ENCODE measurements at places on chromosomes 1 and 21. TPM values are rescaled to one million over a fixed set of nuclear protein-coding genes. Genes with fewer than 3 reads are reported as not detected.

DNA sequence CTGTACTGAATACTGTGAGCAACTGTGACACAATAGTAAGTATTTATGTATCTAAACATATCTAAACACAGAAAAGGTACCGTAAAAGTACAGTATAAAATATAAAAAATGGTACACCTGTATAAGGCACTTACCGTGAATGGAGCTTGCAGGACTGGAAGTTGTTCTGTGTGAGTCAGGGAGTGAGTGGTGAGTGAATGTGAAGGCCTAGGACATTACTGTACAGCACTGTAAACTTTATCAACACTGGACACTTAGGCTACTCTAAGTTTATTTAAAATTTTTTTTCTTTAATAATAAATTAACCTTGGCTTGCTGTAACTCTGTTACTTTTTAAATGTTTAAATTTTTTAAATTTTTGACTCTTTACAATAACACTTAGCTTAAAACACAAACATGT lies 24.5 kb upstream of the SHCBP1L start:
- H3K27ac ChIP-seq, result no peak overlapping the region
- H3K4me1 ChIP-seq, result no peaks in the 10 kb centered on the region
- peaks cover 10% of the 10 kb centered on the region for H3K27me3 ChIP-seq
- H3K36me3 ChIP-seq, result no peaks in the 10 kb centered on the region
- no peak for DNase-seq

DNA sequence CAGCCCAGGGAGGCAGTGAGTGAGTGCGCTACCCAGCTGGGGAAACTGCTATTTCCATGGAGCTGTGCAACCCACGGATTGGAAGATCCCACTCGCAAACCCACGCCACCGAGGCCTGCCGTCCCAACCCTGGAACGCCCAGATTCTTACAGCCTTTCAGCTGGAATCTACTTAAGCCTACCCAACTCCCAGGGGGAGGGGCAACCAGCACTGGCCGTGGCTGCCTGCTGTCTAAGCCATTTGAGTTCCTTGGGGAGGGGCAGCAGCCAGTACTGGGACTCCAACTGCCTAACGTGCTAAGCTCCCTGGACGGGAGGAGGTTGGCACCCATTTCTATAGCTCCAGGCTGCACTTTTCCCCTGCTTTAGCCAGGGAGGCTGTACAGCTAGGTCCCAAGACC lies 27.1 kb upstream of the ZNF669 start:
- no peak for DNase-seq
- H3K27ac ChIP-seq, result no peak overlapping the region
- H3K4me1 ChIP-seq, result peaks cover 8% of the 10 kb centered on the region
- H3K36me3 ChIP-seq, result peaks cover 63% of the 10 kb centered on the region
- H3K4me3 ChIP-seq, result no peak overlapping the region
- H3K27me3 ChIP-seq, result no peaks in the 10 kb centered on the region

GRCh38 chr1:118905196-118905595 lies 82.9 kb downstream of the TBX15 start:
- DNase-seq, result no peak
- H3K36me3 ChIP-seq, result no peaks in the 10 kb centered on the region
- no peaks in the 10 kb centered on the region for H3K4me1 ChIP-seq

DNA sequence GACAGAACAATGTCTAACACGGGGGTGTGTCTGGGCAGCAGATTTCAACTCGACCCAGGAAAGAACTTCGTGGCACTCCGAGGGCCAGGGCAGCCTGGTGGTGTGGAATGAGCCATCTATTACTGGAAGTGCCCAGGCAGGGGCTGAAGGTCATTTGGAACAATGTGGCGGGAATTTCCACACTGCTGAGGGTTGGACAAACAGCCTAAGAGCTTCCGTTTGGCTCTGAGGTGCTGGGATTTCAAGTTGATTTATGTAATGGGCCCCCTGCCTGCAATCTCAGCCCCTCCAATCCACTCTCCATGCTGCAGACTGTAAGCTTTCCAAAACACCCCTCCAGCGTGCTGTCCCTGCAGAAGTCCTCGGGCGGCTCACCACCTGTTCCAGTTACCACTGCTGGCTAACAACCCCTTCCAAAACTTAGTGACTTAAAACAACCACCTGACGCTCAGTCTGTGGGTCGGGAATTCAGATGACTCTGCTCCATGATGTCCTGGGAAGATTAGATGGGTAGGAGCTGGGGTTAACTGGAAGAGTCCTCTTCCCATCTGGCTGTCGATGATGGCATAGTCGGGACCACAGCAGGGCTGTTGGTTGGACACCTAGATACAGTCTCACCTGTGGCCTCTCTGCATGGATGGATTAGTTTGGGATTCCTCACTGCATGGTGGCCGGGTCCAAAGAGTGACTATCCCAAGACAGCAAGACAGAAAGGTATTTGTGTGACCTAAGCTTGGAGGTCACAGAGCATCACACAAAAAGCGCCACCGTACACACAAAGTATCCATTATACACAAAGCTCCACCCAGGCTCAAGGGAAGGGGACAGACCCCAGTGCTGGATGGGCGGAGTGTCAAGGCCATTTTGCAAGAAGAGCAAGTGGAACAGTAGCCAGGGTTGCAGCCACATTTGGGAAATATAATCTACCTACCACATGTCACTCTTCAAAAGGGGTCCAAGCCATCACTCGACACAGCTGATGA lies 89.7 kb upstream of the IFFO2 start:
- no peak for DNase-seq
- no peaks in the 10 kb centered on the region for H3K36me3 ChIP-seq
- peaks cover 9% of the 10 kb centered on the region for H3K27me3 ChIP-seq
- H3K4me1 ChIP-seq, result peaks cover 19% of the 10 kb centered on the region

- H3K27me3 ChIP-seq, result no peaks in the 10 kb centered on the region
- peak overlapping the region; percentile 92 for H3K4me3 ChIP-seq
- H3K4me1 ChIP-seq, result peaks cover 29% of the 10 kb centered on the region
- peaks cover 38% of the 10 kb centered on the region for H3K36me3 ChIP-seq
These were observed 1.1 kb downstream of the S100A11 start for GRCh38 chr1:152035539-152036266.

GRCh38 chr1:172108161-172108893 lies 267.0 kb downstream of the DNM3 start:
- H3K4me1 ChIP-seq, result no peaks in the 10 kb centered on the region
- no peaks in the 10 kb centered on the region for H3K36me3 ChIP-seq
- H3K27me3 ChIP-seq, result no peaks in the 10 kb centered on the region
- no peak overlapping the region for H3K27ac ChIP-seq

GRCh38 chr1:182229921-182230491 lies 161.6 kb downstream of the GLUL start:
- no peak overlapping the region for H3K4me3 ChIP-seq
- H3K27ac ChIP-seq, result no peak overlapping the region
- H3K4me1 ChIP-seq, result no peaks in the 10 kb centered on the region
- DNase-seq, result no peak
- no peaks in the 10 kb centered on the region for H3K27me3 ChIP-seq

DNA sequence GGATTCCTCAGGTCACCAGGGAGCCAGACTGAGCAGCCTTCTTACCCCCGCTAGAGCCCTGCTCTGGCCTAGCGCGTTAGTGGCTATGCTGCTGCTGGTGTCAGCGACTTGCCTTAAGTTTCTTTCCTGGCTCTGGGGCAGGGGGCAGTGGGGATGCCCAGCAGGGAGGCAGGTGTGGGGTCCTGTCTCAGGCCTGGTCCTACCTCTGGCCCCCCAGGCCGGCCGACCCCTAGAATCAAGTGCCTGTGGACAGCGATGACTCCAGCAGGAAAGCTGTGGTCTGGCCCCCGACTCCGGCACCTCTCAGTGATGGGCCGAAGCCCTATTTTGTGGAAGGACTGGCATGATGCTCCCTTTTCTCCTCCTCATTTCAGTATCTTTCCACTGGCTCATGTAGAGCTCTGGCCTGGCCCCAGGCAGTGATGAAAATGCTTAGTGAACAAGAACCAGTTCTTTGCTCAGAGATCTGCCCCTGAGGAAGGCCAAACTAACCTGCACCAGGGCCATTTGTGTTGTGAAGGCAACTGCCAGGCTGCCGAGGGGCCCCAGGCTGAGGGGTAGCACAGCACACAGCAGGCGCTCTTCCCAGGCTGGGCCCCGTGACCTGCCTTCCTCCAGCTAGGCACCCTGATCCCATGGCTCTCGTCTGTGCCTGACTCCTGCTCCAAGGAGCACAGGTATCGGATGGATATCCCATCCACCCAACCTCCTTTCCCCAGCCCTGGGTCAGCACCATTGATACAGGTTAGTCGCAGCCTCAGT lies 23.7 kb downstream of the MRPL37 start:
- no peak overlapping the region for H3K4me3 ChIP-seq
- peaks cover 10% of the 10 kb centered on the region for H3K36me3 ChIP-seq
- no peak for DNase-seq
- peaks cover 9% of the 10 kb centered on the region for H3K4me1 ChIP-seq
- peak overlapping the region; percentile 7 for H3K27ac ChIP-seq

DNA sequence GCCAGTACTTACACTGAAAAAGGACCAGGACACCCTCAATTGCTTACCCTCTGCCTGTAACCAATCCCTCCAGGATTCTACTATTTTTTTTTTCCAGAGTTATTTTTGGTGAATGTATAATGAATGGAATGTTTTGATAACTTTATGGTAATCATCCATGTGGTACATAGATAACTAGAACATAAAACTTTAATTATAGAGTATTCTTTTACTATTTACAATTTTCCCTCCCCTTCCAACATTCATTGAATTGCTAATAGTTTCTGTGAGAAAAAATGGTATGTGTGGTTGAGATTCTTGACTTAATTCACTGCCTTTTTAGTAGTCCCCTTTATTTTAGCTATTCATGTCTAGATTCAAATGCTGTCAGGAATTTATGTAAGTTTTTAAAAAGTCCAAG lies 164.6 kb downstream of the CYYR1 start:
- DNase-seq, result no peak
- H3K36me3 ChIP-seq, result no peaks in the 10 kb centered on the region
- H3K4me3 ChIP-seq, result no peak overlapping the region
- H3K27ac ChIP-seq, result no peak overlapping the region
- H3K27me3 ChIP-seq, result no peaks in the 10 kb centered on the region

GRCh38 chr1:21572221-21572620 lies 63.0 kb downstream of the ALPL start:
- no peaks in the 10 kb centered on the region for H3K4me1 ChIP-seq
- no peaks in the 10 kb centered on the region for H3K36me3 ChIP-seq
- DNase-seq, result no peak
- H3K4me3 ChIP-seq, result no peak overlapping the region
- no peak overlapping the region for H3K27ac ChIP-seq

DNA sequence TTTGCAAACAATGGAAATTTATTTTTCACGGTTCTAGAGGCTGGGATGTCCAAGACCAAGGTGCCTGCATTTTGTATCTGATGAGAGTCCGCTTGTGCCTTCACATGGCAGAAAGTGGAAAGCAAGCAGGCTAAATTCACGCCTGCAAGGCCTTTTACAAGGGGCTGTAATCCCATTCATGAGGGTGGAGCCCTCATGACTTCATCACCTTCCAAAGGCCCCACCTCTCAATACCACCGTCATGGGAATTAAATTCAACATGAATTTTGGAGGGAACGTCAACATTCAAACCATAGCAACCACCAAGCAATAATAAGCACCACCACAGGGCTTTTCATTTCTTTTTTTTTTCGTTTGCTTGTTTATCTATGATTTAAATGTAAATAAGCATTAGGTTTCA lies 115.3 kb downstream of the C1orf21 start:
- H3K4me3 ChIP-seq, result no peak overlapping the region
- no peaks in the 10 kb centered on the region for H3K4me1 ChIP-seq
- H3K27ac ChIP-seq, result no peak overlapping the region
- no peaks in the 10 kb centered on the region for H3K36me3 ChIP-seq

- H3K36me3 ChIP-seq, result peaks cover 27% of the 10 kb centered on the region
- no peak overlapping the region for H3K27ac ChIP-seq
- no peak overlapping the region for H3K4me3 ChIP-seq
- no peaks in the 10 kb centered on the region for H3K27me3 ChIP-seq
These were observed 35.2 kb downstream of the CCN1 start for GRCh38 chr1:85615586-85616363.

Gene SPRR1B
- total RNA-seq, result not detected

Gene RAB25
- 0.63 TPM for total RNA-seq

Gene DIRAS3
- total RNA-seq, result 0.18 TPM

Gene FNDC10
- total RNA-seq, result 3.6 TPM

Gene IQGAP3
- total RNA-seq, result 14.9 TPM

Gene ELF3
- 0.25 TPM for total RNA-seq

Gene C1orf35
- 23.5 TPM for total RNA-seq

Data from activated CD8-positive, alpha-beta T cell treated with anti-CD3 and anti-CD28 coated beads for 36 hours (primary cell).